ENCODE measurements at places on chromosomes 13 and 19.

DNA sequence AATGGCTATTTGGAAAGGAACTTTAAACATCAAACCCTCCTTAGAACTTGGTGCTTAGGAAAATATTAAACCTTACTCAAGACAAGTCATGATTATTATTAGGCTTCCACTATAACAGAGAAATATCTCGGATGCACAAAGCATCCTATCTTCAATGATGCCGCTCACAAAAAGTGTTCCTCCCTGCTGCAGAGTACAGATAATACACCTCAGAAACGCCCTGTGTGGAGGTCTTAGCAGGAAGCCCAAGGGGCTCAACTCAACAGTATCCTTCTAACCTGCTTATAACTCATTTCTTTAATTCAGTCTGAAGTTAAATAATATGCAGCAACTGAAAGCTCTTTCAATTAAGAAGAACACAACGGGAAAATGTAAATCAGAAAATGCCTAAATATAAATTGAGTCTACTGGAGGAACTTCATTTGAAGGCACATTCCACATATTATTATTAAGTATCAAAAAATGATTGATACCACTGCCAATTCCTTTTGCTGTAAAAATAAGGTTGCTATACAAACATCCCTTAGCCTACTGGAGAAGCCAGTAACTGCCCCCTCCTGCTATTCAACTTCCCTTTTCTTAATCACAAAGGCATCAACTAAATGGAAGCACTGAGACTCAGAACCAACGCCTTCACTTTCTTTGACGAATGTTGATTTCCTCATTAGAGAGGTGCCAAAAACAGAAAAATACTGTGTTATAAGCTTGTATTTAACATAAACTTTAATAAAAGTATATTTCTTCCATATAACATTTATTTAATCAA lies 12.0 kb downstream of the ELF1 start:
- DNase-seq, result no peak

- no peak for DNase-seq
Measured at GRCh38 chr13:101140087-101140770, 276.1 kb downstream of the NALCN start.

GRCh38 chr19:31263328-31263727 lies 85.9 kb downstream of the TSHZ3 start:
- DNase-seq, result no peak

GRCh38 chr19:17932485-17933338 lies at the start of gene CCDC124:
TSS of gene CCDC124 (plus strand) at chr19:17933015. CDS start at chr19:17936421, 3,406 bp downstream.
- peak; percentile 81 for DNase-seq

- no peak for DNase-seq
Measured at GRCh38 chr19:5292822-5293611, 47.6 kb downstream of the PTPRS start.

GRCh38 chr13:111845621-111846351 lies 221.2 kb upstream of the SOX1 start:
- no peak for DNase-seq

- DNase-seq, result no peak
Measured at GRCh38 chr13:51549593-51549992, 34.7 kb upstream of the WDFY2 start.

DNA sequence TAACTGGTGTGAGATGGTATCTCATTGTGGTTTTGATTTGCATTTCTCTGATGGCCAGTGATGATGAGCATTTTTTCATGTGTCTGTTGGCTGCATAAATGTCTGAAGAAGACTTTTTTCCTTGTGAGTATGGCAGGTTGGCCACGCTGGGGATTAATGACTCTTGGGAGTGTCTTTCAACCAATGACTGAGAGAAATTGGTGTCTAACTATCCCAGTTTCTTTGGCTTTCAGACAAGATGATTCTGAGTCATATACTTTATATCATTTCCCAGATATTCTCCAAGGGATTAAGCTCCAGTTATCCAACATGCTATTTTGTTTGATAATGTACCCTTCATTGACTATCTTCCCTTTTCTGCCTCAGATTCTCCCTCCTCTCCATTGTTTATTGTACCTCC lies 35.5 kb upstream of the CSNK1A1L start:
- no peak for DNase-seq

DNA sequence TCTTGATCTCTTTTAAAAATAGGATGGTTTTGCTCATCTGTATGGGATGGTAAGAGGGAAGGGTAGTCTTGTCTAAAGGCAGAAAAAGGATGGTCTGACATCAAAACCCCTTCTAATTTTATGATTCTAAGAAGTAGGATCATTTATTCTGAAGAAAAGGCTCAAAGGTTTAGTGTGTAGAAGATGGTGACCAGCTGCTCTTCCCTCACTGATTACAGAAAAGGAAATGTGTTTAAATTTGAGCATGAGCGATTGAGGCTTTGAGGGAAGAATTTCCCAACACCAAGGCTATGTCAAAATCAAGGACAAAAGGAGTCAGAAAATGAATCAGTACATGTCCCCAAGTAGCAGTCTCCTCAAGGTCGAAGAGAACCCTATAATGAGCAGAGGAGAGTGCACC lies 909.8 kb downstream of the EFNB2 start:
- DNase-seq, result no peak

GRCh38 chr13:93420887-93421286 lies 194.3 kb downstream of the GPC6 start:
- no peak for DNase-seq

DNA sequence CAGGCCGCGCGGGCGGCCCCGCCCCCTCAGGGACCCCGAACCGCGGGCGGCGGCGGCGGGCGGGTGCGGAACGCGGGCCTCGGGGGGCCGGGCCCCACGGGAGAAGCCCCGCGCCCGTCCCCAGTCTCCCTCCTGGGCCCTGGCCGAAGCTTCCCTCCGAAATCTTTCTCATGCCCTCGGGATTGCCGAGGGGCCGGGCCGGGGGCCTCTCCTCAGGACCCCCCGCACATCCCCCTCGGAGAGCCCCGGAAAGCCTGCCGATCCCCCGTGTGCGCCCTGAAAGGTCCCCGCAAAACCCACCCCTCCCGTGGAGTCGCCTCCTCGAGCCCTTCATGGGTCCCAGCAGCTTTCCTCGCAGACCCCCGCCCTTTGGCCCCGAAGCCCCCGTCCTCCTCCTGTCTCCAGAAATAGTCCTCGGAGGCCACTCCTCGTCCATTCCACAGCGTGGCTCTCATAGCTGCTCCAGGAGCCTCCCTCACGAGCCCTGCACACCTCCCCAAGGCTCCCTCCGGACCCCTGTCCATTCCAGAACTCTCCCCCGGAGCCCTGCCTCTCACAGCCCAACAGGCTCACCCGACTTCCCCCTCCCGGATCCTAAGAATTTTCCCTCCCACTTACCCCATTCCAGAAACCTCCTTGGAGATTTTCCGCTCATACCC lies 555 bp downstream of the SAMD4B start:
- DNase-seq, result no peak

GRCh38 chr13:103730407-103730806 lies 664.2 kb upstream of the SLC10A2 start:
- DNase-seq, result no peak

- DNase-seq, result peak; percentile 81
Measured at GRCh38 chr19:45115809-45116615, 23.0 kb downstream of the PPP1R37 start.

DNA sequence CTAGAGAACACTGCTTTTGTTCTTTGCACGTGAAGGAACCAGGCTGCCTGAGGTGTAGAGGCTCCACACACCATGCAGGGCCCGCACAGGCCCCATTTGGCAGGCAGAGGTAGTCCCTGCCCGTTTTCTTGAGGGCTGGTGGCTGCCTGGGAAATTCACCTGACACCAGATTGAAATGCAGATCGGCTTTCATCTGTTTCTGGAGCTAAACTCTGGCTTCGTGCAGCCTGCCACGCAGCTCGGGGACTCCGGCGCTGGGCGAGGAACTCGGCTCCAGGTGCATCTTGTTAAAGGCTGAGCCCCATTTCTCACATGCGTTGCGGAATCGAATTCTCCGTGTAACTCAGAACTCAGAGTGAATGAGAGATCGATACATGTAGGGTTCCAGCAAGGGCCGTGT lies 37.7 kb downstream of the ATP11A start:
- DNase-seq, result peak; percentile 74

GRCh38 chr13:63086286-63086685 lies 1670.6 kb upstream of the PCDH20 start:
- DNase-seq, result no peak

- DNase-seq, result no peak
Measured at GRCh38 chr19:13441810-13442512, 64.3 kb downstream of the CACNA1A start.

- DNase-seq, result no peak
Measured at GRCh38 chr19:29712744-29713516, 2.1 kb downstream of the C19orf12 start.

GRCh38 chr13:65540175-65540574 lies 1690.0 kb downstream of the PCDH9 start:
- no peak for DNase-seq

DNA sequence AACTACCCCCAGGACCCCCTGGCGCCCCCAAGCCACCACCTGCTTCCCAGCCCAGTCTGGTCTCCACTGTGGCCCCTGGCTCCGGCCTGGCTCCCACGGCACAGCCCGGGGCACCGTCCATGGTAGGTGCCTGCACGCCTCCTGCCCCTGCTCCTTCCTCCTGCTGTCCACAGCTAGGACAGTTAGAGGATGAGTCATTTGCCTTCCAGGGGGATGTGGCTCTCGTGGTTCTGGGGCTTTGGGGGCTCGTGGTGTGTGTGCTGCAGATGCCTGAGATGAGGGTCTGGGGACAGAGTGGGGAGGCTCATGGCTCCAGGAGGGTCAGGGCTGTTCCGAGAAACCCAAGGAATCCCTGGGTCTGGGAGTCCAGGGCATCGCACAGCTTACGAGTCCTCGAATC lies 12.7 kb downstream of the MED25 start:
- DNase-seq, result no peak

- DNase-seq, result no peak
Measured at GRCh38 chr19:33684538-33685232, 62.9 kb downstream of the CHST8 start.

DNA sequence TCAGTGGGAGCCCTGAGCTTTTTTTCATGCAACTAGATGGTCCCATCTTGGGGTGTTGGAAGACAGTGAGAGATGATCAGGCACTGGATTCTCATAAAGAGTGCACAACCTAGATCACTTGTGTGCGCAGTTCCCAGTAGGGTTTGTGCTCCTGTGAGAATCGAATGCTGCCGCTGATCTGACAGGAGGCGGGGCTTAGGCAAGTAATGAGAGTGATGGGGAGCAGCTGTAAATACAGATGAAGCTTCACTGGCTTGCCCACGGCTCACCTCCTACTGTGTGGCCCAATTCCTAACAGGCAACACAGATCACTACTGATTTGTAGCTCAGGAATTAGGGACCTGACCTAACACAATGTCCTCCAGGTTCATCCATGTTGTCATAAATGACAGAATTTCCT lies 43.6 kb upstream of the UBAC2 start:
- no peak for DNase-seq

GRCh38 chr19:35000647-35001501 lies 751 bp downstream of the GRAMD1A start:
- DNase-seq, result no peak

DNA sequence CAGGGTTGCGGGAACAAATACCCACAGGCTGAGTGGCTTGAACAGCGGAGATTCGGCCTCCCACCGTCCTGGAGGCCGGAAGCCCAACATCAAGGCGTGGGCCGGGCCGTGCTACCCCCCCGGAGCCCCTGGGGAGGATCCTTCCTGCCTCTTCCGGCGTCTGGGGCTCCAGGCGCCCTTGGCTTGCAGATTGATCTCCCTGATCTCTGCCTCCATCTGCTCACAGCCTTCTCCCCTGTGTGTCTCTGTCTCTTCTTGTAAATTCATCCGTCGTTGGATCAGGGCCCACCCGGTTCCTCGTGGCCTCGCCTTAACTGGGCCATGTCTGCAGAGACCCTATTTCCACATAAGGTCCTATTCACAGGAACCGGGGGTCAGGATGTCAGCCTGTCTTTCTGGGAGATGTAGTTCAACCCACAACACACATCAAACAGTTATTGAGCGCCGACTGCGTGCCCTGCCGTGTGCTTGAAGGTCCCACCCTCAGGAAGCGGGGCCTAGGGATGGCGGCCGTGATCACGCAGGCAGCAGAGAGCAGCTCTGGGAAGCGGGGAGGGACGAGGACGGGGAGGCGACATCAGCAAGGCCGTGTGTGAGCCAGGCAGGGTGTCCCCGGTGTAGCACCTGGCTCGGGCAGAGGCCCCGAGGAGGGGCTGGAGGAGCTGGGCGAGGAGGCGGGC lies 21.3 kb downstream of the HCN2 start:
- DNase-seq, result no peak

- DNase-seq, result no peak
Measured at GRCh38 chr19:45768655-45768983, 433 bp downstream of the SIX5 start.

DNA sequence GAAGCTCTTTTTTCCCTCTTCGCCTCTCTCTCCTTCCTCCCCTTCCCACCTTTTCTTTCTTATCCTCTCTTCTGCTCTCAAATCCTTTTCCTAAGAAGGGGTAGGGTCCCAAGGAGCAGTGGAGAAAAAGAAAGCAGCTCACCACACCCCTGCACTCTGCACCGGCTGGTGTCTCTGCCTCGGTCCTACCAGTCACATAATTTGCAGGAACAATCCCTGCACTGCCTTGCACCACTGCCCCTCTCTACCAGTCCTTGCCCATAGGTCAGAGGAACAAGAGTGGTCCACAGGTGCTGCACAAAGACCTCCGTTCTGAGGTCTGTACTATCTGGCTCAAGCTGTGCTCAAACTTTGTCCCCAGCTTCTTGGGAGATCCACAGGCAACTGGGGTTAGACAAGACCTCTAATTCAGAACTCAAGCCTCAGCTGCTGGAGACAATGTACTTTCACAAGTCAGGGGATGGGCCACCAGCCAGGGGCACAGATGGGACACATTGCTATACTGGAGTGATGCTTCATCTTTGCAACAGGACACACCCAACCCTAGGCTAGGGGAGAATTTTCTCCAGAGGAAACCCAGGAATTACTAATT lies 125.4 kb upstream of the ZNF507 start:
- DNase-seq, result no peak

DNA sequence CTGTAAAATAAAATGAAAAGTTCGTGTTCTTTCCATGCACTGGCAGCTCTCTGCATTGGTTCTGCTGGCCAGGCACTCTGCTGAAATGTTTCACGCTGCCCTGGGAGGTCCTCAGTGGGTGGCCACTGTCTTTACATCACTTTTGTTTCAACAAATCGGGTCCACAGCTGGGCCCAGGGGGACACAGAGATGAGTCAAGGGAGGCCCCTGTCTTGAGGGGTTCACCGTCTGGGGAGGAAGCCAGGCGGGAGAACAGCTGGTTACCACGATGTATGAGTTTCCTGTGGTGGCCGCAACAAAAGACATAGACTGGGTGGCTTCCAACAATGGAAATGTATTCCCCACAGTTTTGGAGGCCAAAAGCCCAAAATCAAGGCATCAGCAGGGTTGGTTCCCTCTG lies 5.1 kb upstream of the KLF2 start:
- DNase-seq, result no peak
